Stimulated activated CD4-positive, alpha-beta T cell treated with anti-CD3 and anti-CD28 coated beads, TNF-alpha, amount 100 ng/mL, for 48 hours (primary cell): ENCODE measurements at places on chromosomes 1 and 21.

GRCh38 chr1:12153181-12153785, 13.5 kb upstream of the TNFRSF1B start:
- no peak for DNase-seq

DNA sequence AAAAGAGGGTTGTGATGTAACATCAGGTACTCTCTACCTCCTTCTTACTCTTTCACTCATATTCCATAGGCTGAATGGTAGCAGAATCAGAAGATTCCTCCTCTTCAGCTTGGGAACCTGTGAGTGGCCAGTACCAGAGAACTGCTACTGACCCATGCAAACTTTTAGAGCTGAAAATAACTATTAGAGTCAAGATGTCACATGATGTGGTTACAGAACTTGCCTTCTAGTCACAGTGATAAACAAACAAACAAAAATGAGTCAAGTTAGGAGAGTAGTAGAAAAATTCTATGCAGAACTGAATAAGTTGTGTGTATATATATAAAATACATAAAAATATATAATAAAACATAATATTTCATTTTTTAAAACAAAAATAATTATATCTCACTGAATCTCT, 47.6 kb upstream of the RGS1 start:
- DNase-seq: no peak

DNA sequence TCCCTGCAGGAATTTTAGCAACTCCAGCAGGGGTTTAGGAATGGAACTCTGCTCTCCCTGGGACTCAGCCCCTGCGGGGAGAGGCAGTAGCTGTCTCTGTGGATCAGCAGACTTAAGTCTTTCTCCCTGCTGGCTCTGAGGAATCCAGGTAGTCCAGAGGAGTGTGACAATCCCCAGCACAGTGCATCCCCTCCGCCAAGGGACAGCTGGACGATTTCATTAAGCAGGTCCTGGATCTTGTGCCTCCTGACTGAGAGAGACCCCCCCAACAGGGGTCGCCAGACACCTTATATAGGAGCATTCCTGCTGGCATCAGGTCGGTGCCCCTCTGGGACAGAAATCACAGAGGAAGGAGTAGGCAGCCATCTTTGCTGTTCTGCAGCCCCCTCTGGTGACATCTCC, 30.6 kb downstream of the AKT3 start:
- no peak for DNase-seq

DNA sequence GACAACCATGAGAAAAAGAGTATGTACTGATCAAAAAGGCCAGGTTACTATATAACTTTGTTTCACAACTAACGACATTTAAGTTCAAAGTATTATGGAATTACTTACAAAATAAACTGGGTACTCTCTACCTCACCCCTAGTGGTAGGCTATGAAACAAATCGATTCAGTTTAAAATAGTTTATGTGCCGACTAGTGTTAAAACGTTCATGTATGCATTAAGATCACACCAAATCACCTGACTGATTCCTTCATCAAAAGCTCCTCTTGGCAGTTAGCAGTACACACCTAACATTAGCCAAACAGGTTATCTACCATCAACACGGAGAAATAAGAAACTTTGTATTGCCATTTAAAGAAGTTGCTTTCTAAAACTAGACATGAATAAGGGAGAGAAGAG, 137.1 kb downstream of the AKT3 start:
- DNase-seq: no peak

DNA sequence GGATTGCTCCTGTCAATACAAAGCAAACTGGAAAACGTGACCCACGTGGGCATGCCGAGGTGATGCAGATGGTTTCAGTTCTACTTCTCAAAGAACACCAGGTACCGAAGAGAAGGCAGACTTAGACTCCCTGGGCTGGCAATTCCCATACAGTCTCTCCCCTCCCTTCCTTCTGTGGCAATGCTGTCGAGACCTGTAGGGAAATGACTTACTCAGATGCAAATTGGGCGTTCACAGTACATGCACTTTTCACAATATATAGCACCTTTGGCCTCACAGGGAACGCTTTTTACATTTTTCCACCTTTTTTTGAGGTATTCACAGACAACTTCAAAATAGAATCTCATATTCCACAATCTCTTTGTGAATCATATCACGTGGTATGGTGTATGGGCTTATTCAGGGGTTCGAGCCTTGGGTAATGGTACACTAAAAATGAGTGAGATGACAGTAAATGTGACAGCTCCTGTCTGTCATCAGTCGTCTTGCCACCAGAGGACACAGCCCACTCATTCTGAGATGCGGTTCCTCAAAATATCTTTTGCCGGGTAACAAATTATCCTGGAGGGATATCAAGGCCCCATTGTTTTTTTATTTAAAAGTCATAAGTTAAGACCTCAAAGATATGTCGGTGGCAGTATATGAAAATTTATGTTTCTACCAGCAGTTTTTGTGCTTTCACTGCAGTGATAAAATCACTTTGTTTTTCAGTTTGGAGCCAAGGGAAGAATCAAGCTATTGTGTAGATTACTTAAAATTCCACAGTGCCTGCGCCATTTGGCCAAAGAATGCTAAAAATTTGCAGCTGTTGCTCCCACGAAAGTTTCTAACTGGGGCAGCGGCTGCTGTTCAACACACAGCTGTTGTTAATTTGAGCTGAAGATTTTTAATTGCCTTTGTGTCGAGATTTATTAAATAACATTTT, 168.4 kb downstream of the ZZZ3 start:
- no peak for DNase-seq

DNA sequence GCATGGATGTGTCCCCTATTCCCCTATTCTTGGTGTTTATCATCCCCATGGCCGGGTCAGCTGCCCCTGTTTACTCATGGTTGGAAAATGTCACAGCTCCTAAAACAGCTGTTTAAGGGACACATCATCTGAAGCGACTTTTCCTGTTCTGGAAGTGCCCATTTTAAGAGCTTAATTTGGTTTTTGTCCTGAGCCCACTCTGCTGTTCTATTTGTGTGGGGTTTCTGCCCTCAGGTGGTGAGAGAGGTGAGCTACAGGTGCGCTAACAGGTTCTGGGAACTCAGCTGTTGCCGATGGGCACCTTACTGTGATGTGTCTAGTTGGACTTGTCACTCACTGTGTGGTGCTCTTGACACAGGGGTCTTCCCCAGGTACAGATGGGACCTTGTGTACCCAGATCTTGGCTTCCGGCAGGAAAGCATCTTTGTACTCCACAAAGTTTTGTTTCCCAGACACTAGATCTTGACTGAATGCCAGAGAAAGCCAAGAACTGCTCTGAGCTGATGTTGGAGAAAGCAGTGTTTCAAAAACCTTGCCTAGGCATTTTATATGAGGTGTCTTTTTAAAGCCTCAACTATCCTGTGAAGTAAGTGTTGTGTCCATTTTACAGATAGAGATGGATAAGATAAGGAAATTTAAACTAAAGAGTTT, 59.0 kb upstream of the CD1D start:
- DNase-seq: no peak

GRCh38 chr1:214354440-214355148, 73.6 kb downstream of the SMYD2 start:
- DNase-seq: no peak

GRCh38 chr1:44909901-44910544, 67.0 kb upstream of the PTCH2 start:
- no peak for DNase-seq

- DNase-seq: peak; percentile 57
These were observed 52.0 kb downstream of the SLC9A1 start for GRCh38 chr1:27102707-27103468.

- DNase-seq: no peak
These were observed 1.1 kb upstream of the COL6A2 start for GRCh38 chr21:46096596-46097335.

DNA sequence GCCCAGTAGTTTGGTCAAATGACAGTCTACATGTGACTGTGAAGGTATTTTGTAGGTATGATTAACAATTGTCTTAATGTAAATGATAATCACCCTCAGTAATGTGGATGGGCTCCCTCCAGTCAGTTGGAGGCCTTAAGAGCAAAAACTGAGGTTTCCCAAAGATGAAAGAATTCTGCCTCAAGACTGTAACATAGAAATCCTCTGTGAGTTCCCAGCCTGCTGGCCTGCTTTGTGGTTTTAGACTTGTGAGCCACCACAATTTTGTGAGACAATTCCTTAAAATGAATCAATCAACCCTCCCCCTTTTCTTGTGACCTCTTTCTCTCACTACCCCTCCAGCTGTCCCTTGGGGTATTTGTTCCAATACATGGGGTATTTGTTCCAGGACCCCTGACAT, 226.4 kb upstream of the DPYD start:
- no peak for DNase-seq

GRCh38 chr1:235999259-235999925, 65.5 kb downstream of the NID1 start:
- peak; percentile 46 for DNase-seq

- DNase-seq: no peak
These were observed 164.4 kb upstream of the PALMD start for GRCh38 chr1:99481391-99481996.

DNA sequence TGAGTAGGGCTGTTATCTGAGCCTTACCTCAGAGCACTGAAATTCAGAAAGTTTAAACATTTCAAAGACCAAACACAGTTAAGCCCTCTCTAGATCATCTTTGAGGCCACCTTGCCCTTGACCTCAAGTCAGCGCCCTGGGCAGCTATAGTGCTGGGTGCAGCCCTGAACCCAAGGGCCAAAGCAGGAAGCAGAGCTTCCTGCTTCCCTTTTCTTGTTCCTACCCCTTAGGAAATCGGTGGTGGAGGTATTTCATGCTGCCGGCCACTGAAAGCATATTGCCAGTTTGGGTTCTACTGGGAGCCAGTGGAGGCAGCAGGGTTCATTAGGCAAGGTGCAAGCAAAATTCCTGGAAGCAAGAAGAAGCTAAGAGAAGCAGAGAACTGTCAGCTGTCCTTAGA, 26.1 kb downstream of the CD244 start:
- no peak for DNase-seq

- no peak for DNase-seq
These were observed 27.0 kb downstream of the FGGY start for GRCh38 chr1:59323879-59324278.

DNA sequence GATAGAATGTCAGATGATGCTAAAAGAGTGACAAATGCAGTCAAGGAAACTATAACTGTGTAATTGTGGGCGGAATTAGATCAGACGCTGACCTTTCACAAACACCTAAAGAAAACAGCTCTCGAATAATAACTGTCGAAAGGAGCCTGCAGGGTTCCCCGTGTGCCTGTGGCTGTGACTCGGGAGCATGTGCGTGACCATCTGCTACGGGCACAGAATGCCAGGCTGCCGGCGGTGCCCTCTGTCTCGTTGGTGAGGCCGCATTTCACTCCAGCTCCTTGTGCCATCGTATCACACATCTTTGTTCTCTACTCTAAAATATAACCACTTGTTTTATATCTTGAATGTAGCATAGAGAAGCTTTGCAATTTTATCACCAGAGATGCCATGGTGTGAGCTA, 267.8 kb upstream of the FMN2 start:
- no peak for DNase-seq

- no peak for DNase-seq
These were observed 159.6 kb upstream of the COA6 start for GRCh38 chr1:234213658-234214128.
